ENCODE measurements at places on chromosomes 2 and 18. TPM values are rescaled to one million over a fixed set of nuclear protein-coding genes. Genes with fewer than 3 reads are reported as not detected.

Gene TSPYL6
- not detected for total RNA-seq

Gene PRKAG3
- not detected for total RNA-seq

Gene SCYGR4
- total RNA-seq = not detected

Gene AFG3L2
- total RNA-seq = 55.9 TPM

Gene IL1F10
- total RNA-seq = not detected

Gene REG3A
- not detected for total RNA-seq

Gene OBSL1
- 123 TPM for total RNA-seq

Gene MGAT4A
- total RNA-seq = 101 TPM

Gene EVA1A
- total RNA-seq = 28.1 TPM

Gene C1GALT1C1L
- 1.9 TPM for total RNA-seq

Gene CAPG
- 377 TPM for total RNA-seq

Gene CGREF1
- 3.7 TPM for total RNA-seq

Gene FHOD3
- 21.5 TPM for total RNA-seq

Gene NDC80
- total RNA-seq = 0.63 TPM

Gene REG3G
- total RNA-seq = 8.8 TPM

Gene MC5R
- not detected for total RNA-seq

Gene TUBB8B
- not detected for total RNA-seq

Gene TMEM37
- total RNA-seq = 59.4 TPM

Gene ADRA2B
- 1.4 TPM for total RNA-seq
